ENCODE measurements at places on chromosomes 7 and 10. TPM values are rescaled to one million over a fixed set of nuclear protein-coding genes. Genes with fewer than 3 reads are reported as not detected.

DNA sequence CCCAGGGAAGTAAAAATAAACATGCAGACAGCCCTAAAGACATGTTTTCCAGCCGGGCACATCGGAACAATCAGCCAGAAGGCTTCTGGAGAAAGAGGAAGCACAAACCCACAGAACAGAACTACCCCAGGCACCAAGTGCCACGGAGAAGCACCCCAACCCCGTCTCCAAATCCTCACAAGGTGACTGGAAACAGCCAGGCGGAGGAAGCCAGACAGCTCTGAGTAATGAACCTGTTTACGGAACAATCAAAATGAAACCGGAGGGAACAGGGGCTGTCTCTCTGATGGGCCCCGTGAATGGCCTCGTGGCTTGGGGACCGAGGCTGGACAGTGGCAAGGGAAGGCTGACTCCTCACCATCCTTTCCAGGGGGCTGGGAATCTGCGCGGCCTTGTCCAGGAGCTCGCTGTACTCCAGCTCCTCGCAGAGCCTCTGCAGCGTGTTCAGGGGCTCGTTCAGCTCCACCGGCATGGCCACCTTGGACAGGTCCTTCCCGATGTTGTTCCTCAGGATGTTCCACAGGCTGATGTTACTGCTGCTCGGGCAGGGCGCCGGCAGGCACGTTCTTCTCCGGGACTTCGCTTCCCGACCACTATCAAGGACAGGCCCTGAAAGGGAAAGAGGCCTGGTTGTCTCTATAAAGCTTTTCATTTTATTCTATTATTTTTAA, 77.0 kb upstream of the GSDME start:
- peaks cover 8% of the 10 kb centered on the region for H3K36me3 ChIP-seq
- H3K27me3 ChIP-seq: no peaks in the 10 kb centered on the region
- no peak overlapping the region for H3K4me3 ChIP-seq
- no peak overlapping the region for H3K27ac ChIP-seq
- peaks cover 7% of the 10 kb centered on the region for H3K4me1 ChIP-seq

TMEM72 gene
- not detected for total RNA-seq

OR2A42 gene
- total RNA-seq: not detected

DNA sequence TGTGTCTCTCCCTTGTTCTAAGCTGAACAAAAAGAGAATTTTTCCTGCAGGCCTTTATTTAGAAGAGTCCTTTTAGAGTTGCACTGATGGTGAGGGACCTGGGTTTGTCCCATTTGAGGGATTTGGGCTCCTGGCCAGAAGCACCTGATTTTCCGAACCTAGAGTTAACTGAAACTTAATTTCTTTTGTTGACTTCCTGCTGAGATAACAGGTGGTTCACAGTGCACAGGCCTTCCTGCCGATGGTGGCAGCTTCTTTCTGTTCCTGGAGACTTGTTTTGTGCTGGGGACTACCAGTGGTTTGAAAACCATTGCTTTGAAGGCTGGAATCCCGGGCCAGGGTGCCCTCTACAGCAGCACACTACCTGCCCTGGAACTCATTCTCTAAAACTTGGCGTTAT, 99.2 kb downstream of the SUGCT start:
- DNase-seq: no peak
- no peaks in the 10 kb centered on the region for H3K36me3 ChIP-seq
- H3K4me3 ChIP-seq: no peak overlapping the region
- H3K4me1 ChIP-seq: no peaks in the 10 kb centered on the region
- no peaks in the 10 kb centered on the region for H3K27me3 ChIP-seq
- no peak overlapping the region for H3K27ac ChIP-seq

DNA sequence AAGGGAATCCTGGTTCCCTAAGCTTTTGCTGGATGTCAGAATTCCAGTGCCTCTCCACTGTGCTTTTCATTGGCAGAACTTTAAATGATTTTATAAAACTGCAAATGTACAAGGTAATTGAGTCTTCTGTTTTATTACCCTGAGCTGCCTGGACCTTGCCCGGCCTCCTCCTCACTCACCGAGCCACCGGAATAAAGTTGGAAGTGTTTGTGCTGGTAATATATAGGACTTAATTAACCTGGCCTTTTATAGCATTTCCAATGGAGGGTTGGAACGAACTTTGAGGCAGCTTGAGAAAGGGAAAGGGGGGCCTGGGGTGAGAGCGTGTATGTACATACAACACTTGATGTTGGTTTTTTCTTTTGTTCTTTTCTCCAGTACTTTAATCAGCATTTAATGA, 43.4 kb downstream of the ZNF503 start:
- no peaks in the 10 kb centered on the region for H3K36me3 ChIP-seq
- DNase-seq: no peak
- no peak overlapping the region for H3K27ac ChIP-seq
- H3K4me1 ChIP-seq: peaks cover 5% of the 10 kb centered on the region
- H3K27me3 ChIP-seq: no peaks in the 10 kb centered on the region
- H3K4me3 ChIP-seq: no peak overlapping the region

CDC14C gene
- 0.17 TPM for total RNA-seq

AGAP6 gene
- total RNA-seq: 2.6 TPM

GRCh38 chr7:15104411-15105092, 202.0 kb upstream of the DGKB start:
- H3K4me1 ChIP-seq: no peaks in the 10 kb centered on the region
- no peak overlapping the region for H3K4me3 ChIP-seq
- DNase-seq: no peak

DNA sequence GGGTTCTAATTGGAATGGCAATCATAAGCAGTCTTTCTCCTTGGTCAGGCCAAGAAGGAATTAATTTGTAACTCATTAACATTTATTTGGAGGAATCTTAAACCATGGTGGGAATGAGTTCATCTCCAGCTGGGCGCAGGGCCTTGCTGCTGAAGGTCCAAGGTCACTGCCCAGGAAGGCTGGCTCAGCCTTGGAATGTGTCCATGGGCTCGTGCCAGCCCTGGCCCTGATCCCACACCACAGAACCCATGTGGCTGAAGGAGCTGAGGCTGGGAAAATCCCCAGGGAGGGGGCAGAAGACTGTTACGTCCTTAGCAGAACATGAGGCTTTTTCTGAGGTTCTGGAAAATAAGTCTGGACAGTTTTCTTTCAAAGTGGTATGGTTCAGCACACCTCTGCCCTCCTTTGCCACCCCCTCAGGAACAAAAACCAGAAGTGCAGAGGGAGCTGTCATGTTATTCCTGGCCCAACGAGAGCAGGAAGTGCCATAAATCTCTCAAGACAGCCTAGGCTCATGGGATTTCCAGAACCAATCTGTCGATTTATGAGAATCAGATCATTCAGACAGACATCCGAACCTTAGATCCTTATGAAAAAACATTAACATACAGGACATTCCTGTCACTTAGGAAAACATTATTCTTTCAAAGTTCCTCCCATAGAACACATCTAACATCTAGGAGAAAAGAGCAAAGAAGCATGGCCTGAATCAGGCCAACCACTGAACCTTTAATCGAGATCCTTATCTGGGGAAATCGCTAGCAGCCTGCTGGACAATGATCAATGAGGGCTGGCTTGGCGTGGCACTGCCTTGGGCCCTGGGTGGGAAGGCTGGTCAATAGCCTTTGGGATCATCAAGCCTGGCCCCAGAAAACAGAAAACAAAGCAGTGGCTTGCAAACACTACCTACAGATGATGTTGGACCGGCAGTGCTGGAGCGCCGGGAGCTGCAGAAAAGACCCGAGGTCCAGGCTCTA, 134.3 kb downstream of the TAX1BP1 start:
- no peaks in the 10 kb centered on the region for H3K36me3 ChIP-seq
- H3K4me1 ChIP-seq: peaks cover 5% of the 10 kb centered on the region
- no peak overlapping the region for H3K4me3 ChIP-seq
- no peak overlapping the region for H3K27ac ChIP-seq

DNA sequence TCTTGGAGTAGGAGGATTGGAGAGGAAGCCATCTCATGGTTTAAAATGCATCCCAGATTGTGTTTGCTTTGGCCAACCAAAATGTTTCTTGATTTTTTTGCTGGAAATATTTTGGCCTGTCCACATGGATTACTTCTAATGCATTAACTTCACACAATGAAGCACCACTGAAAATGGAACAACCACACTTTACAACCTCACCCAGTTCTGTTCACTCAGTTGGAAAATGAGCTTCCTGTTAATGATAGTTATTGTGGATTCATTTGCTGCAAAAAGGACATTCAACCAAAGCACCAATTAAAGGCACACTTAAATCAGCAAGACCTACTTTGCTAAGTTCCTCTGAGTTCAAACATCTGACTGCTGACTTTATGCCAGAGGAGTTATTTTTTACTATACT, 11.3 kb upstream of the A1CF start:
- no peak for DNase-seq
- H3K36me3 ChIP-seq: no peaks in the 10 kb centered on the region
- no peak overlapping the region for H3K4me3 ChIP-seq
- H3K27ac ChIP-seq: no peak overlapping the region
- no peaks in the 10 kb centered on the region for H3K4me1 ChIP-seq
- peaks cover 3% of the 10 kb centered on the region for H3K27me3 ChIP-seq

ITPRIP gene
- total RNA-seq: 6.8 TPM

UCN3 gene
- not detected for total RNA-seq

GRCh38 chr7:22549667-22550513, 49.9 kb upstream of the STEAP1B start:
- no peak overlapping the region for H3K27ac ChIP-seq
- H3K27me3 ChIP-seq: peaks cover 24% of the 10 kb centered on the region

All from fibroblast of lung (primary cell).